ENCODE measurements at places on chromosomes 1 and 21. TPM values are rescaled to one million over a fixed set of nuclear protein-coding genes. Genes with fewer than 3 reads are reported as not detected.

The OR2G6 gene
- not detected for total RNA-seq

The CATSPERE gene
- total RNA-seq = 1.3 TPM

The CYP4X1 gene
- 0.12 TPM for total RNA-seq

The ZMPSTE24 gene
- 41.4 TPM for total RNA-seq

The CCT3 gene
- 456 TPM for total RNA-seq

The HMGN2 gene
- 52.2 TPM for total RNA-seq

The RGS7 gene
- total RNA-seq = 2.8 TPM

The LRRC38 gene
- 0.38 TPM for total RNA-seq

The UBE2U gene
- not detected for total RNA-seq

The KIF14 gene
- 2.0 TPM for total RNA-seq

The DMBX1 gene
- not detected for total RNA-seq

The LCE1A gene
- total RNA-seq = not detected

The NUAK2 gene
- 0.70 TPM for total RNA-seq

The PIGR gene
- not detected for total RNA-seq

The PLA2G2A gene
- not detected for total RNA-seq

The AADACL3 gene
- not detected for total RNA-seq

Measured in smooth muscle cell of the coronary artery (primary cell).